ENCODE measurements at places on chromosomes 16 and 17. TPM values are rescaled to one million over a fixed set of nuclear protein-coding genes. Genes with fewer than 3 reads are reported as not detected.
A peak's percentile ranks its signal among the peaks of the same experiment; 100 is the strongest.

- DNase-seq: no peak
Measured at GRCh38 chr17:68505951-68506350, 6.3 kb upstream of the PRKAR1A start.

- no peak for DNase-seq
Measured at GRCh38 chr17:64148699-64149098, 18.8 kb upstream of the ERN1 start.

DNA sequence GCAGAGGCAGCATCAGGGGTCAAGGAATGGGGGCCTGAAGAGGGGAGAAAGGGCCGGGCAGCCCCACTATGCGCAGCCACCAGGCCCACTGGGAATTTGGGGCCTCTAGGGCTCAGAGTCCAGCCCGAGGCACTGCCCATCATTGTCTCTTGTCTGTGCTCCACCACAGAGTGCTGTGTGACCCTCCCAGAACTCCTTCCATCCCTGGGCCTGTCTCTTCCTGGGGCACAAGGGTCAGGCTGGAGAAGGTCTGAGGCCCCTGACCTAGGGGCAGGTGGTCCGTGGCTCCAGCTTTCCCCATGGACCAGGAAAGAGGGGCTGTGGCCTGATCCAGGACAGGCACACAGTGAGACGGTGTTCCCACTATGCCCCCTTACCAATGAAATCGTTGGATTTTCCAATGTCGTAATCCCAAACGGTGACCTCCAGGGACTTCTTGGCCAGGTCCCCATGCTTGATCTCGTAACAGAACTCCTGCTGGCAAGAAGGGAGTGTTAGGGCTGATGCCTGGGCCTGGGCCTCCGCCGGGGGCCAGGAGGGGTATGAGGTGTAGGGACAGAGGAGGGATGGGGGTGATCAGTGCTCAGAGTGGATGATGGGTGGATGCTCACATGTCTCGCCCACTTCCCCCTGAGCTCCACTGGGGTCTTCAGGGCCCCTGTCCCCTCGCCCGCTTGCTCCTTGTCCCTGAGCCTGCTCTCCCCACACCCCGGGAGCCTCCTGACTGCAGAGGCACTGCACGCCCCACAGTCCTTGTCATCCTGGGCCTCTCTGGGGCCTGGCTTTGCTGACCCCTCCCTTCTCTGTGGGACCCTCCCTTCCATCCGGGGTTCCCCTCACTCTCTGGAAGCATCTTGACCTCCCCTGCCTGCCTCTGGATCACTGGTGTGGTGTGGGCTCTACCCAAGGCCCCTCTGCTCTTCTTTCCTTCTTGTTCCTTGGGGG, 10.7 kb downstream of the SCGB1C2 start:
- DNase-seq: no peak

DNA sequence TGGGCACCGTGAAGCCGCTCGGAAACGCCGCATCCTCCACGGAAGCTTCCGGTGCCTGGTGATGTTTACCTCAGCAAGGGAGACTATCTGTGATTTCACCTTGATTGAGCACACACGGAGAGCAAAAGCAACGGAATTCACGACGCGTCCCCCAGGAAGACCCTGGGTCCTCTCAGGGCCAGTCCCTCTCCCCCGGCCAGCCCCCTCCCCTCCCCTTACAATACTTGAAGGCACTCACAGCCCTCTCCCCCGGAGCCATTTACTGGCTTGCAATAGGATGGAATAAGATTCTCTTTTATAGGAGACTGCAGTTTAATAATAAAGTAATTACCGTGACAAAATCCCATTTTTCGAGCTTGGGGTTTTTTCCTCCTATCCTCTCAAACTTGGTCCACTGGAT, 104.7 kb downstream of the ENGASE start:
- DNase-seq: no peak

GRCh38 chr17:80726558-80727408, 182.1 kb downstream of the RPTOR start:
- DNase-seq: no peak

GRCh38 chr17:78738278-78738677, 43.8 kb downstream of the CYTH1 start:
- no peak for DNase-seq

DNA sequence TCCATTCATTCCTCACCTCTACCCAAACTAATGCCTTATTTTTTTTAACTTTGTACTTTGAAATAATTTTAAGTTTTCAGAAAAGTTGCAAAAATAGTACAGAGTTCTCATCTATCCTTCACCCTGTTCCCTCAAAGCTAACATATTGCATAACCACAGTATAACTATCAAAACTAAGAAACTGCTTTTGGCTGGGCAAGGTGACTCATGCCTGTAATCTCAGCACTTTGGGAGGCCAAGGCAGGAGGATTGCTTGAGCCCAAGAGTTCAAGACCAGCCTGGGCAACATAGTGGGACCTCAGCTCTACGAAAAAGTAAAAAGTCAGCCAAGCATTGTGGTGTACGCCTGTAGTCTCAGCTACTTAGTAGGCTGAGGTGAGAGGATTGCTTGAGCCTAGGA, 147.7 kb downstream of the SKAP1 start:
- DNase-seq: no peak

DNA sequence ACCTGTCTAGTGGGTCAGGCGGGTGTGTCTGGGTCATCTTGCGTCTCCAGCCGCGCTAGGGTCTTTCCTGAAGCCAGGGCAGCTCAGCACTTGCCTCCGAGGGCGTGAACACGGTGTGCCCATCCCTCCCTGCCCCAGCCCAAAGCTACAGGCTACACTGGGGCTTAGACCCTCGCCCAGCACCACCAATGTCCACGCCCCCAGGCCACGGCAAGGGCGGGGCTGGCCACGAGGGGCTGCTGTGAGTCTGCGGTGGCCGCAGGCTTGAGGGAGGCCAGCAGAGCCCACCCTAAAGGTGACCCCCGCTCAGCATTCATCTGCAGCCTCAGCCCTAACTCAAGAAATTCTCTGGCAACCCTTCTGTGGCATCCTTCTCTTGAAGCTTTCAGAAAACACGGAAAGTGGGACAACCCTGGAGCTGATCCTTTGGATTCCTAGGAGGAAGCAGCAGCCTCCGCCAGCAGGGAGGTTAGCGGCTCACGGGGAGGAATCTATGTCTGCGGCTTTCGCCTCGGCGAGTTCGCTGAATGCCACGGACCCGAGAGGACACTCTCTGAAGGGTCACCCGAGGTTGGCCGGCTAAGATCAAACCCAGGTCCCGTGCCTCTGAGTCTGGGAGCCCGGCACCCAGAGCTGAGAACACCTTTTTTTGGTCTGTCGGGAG, 41.7 kb downstream of the TIMM22 start:
- DNase-seq: no peak

DNA sequence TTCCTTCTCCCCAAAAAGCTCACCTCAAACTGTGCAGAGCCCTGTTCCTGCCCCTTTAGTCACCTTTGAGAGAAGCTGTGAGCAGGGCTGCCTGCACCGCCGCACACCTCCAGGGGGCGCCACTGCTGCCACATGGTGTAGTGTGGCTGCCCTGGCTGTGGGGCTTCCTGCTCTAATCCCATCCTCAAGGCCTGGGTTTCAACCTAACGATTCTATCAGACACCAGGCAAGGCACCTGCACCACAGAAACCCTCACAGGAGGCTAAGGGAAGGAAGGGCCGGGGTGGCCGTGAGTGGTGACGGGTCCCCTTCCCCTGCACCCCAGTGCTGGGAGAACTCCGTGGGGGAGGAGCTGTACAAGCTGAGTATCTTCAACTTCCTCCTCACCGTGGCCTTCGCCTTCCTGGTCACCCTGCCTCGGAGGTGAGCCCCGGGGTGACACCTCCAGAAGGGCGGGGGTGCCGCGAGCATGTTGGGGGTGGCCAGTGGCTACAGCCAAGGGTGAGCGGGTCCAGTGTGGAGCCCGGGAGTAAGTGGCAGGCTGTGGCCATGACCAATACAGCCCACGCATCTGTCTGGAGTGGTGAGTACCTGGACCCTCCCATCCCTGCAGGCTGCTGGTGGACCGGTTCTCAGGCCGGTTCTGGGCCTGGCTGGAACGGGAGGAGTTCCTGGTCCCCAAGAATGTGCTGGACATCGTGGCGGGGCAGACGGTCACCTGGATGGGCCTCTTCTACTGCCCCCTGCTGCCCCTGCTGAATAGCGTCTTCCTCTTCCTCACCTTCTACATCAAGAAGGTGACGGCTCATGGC, 7.0 kb downstream of the TMC8 start:
- peak; percentile 73 for DNase-seq

DNA sequence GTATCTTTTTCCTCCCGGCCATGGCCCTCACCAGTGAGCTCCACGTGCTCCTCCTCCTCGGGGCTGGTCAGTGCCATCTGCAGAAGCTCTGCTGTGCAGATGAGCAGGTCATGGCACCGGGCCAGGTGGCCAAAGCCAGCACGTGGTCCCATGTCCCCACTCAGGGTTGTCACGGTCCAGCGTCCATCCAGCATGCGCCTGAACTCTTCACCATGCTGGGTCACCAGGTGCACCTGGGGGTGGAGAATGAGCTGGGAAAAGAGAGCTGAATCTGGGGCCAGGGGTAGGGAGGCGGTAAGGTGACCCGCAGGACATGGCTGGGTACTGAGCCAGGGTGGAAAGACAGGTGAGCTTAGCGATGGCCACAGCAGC, 1.3 kb downstream of the DHX58 start:
- no peak for DNase-seq

GRCh38 chr16:89571636-89572035, 3.9 kb upstream of the CPNE7 start:
- no peak for DNase-seq

DNA sequence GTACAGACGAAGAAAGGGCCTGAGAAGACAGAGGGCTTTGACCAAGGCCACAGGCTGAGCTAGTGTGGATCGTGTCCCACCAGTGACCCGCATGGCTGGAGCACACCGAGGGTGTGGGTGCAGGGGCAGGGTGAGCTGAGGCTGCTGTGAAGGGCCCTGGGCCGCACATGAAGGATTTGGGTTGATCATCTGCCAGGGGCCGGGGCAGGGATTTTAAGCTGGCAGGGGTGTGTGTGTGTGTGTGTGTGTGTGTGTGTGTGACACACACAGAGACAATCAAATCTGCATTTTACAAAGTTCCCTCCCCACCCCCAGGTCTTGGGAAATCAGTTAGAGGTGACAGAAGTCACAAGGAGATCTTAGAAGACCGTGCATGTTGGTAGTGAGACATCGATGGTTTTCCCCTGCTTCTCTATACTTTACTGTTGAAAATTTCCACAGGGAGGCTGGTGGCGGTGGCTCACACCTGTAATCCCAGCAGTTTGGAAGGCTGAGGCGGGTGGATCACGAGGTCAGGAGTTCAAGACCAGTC, 65.2 kb downstream of the SRCIN1 start:
- no peak for DNase-seq

DNA sequence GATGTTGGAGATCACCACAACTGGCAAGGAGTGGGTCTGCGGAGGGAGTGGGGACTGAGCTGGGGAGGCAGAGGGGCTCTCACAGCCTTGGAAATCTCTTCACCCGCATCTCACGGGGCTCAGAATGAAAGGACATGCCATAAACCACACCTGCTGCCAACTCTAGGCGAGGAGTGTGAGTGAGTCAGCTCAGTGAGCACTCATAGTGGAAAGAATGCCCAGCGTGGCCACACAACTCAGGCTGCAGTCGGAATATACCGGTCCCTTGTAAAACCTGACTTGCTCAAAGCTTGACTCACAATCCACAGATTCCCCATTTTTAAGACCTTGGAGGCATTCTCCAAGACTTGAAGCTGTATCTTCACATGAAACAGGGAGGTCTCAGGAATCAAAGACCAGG, 36.7 kb downstream of the STAT5A start:
- no peak for DNase-seq

GRB2 gene
- total RNA-seq: 166 TPM

- no peak for DNase-seq
Measured at GRCh38 chr16:89957216-89957785, 8.7 kb downstream of the DEF8 start.

GRCh38 chr16:35208001-35208935, 1748.9 kb downstream of the TP53TG3F start:
- no peak for DNase-seq

SLC47A2 gene
- total RNA-seq: not detected

GRCh38 chr16:878886-879285, 78.4 kb upstream of the GNG13 start:
- no peak for DNase-seq

HAS3 gene
- total RNA-seq: 0.47 TPM

FSCN2 gene
- 0.74 TPM for total RNA-seq

GRCh38 chr17:73350864-73351263, 39.1 kb upstream of the CDC42EP4 start:
- DNase-seq: no peak

TBC1D28 gene
- total RNA-seq: not detected

CCL3 gene
- 5.1 TPM for total RNA-seq

DNA sequence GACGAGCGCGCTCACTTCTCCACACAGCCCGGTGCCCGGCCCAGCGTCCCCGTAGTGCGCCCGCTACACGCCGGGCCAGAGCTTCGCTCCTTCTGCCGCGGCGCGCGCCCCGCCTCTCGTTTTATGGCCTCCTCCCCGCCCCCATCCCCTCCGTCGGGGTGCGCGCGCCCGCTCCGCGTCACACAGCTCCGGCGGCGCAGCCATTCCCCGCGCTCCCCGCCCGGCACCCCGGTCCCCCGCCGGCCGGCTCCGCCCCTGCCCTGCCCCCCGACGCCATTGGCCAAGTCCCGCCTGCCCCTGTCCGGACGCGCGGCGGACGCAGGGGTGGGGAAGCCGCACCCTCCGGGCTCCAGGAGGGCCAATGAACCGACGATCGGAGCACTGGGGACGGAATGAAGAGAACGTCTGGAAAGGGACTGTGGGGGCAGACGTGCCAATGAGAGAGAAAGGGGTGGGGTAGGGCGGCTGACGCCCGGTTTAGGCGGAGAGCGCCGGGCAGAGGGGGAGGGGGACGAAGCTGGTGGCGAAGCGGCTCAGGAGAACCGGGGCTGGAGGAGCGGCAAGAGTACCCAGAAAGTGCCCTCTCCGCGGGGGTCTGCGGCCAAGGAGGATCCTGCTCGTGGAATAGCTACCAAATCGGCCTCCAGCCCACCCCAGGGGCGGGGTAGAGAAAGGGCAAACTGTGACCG, at the start of gene TOB1:
TSS of gene TOB1 (minus strand) at position 94 of the 689 bp plus-strand sequence. CDS start 2,337 bp downstream, outside the sequence.
- peak; percentile 96 for DNase-seq

DNA sequence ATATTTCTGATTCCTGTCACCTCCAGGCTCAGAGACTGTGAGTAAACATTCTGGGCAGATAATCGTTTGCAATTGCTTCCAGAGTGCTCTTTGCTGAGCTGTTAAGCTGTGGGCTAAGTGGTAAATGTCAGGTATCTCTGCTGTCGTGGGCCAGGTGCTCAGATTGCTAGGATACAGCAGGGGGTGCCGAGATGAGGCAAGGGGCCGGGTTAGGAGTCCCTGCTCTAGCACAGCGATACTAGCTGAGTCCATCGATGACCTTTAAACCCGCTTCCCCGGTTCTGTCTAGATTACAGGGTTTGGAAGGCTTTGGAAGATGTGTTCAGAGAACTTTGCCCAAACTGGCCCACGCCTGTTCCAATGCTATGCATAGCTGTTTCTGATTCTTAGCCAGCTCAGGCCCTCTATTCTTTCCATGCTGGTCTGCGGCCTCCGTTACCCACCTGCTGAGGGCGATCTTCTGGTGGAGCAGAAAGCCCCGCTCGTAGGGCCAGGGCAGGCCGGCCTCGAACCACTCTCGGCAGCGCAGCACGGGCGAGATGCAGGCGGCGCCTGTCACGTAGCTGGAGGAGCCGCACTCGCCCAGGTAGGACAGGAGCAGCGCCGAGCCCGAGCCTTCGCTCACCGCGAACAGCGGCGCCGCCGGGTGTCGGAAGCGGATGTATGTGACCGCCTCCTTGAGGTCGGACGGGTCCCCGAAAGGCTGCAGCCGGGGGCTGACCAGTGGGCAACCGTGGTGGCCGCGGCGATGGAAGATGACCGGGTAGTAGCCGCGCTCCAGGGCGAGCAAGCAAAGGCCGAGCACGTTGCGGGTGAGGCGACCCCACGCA, 979 bp downstream of the ABHD15 start:
- DNase-seq: peak; percentile 77

GRCh38 chr17:7079581-7080455, at the start of gene CLEC10A:
Gene CLEC10A (minus strand): TSS chr17:7080251. CDS start chr17:7078812, 1,439 bp downstream.
- no peak for DNase-seq

Data from activated CD8-positive, alpha-beta T cell treated with anti-CD3 and anti-CD28 coated beads, Interleukin-2, amount 10 ng/mL, durations not matched to agents 7 days and 5 days (primary cell).